A673 (cell line): ENCODE measurements at places on chromosomes 16 and 17. TPM values are rescaled to one million over a fixed set of nuclear protein-coding genes. Genes with fewer than 3 reads are reported as not detected.

Gene PLLP
- 1.1 and 1.5 TPM in 2 replicates for total RNA-seq

Gene BICDL2
- not detected in 2 replicates for total RNA-seq

Gene PRR29
- total RNA-seq: 0.37 TPM in 1 of 2 replicates, not detected in the other

Gene KRT27
- not detected in 2 replicates for total RNA-seq

Gene MARVELD3
- 1.4 and 1.5 TPM in 2 replicates for total RNA-seq

Gene GINS2
- 70.5 and 71.9 TPM in 2 replicates for total RNA-seq

Gene NGFR
- total RNA-seq: 39.6 and 60.6 TPM in 2 replicates

Gene LITAFD
- total RNA-seq: not detected in 2 replicates

Gene TPSD1
- 1.7 and 2.3 TPM in 2 replicates for total RNA-seq

Gene CDK3
- 8.5 and 10.0 TPM in 2 replicates for total RNA-seq

GRCh38 chr17:38403491-38403890, 24.8 kb upstream of the ARHGAP23 start:
- DNase-seq: no peak

- peak; percentile 94 for DNase-seq
These were observed 46.3 kb downstream of the DNAH9 start for GRCh38 chr17:11644265-11645212.

GRCh38 chr17:45222289-45222995, 757 bp downstream of the FMNL1 start:
- DNase-seq: no peak

DNA sequence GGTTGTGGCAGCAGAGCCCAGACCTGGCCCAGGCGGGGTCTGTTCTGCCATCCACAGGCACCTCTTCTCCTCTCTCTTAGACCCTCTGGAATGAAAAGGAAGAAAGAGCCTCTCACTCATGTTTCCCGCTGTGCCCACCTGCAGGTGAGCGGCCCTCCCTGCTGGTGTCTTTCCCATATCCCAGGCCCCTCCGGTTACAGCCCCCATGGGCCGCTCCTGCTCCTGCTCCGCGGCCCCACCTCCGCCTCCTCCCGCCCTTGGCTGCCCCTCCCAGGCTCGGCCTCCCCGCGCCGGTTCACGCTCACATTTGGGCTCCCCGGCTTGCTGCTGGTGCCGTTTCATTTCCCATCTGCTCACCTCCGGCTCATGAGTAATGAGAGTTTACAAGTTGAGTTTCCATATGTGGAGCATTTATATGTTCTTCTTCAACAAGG, 98.7 kb upstream of the SDK2 start:
- no peak for DNase-seq

- no peak for DNase-seq
These were observed 1.6 kb upstream of the SEZ6 start for GRCh38 chr17:29007456-29007855.

- DNase-seq: no peak
These were observed 8.5 kb upstream of the TMEM92 start for GRCh38 chr17:50265690-50266315.

- DNase-seq: peak; percentile 24
These were observed 16.3 kb upstream of the CBFA2T3 start for GRCh38 chr16:88993166-88993761.

- DNase-seq: peak; percentile 55
These were observed 11.6 kb downstream of the ACLY start for GRCh38 chr17:41907185-41907556.

- no peak for DNase-seq
These were observed 8.5 kb downstream of the G6PC1 start for GRCh38 chr17:42908872-42909700.

DNA sequence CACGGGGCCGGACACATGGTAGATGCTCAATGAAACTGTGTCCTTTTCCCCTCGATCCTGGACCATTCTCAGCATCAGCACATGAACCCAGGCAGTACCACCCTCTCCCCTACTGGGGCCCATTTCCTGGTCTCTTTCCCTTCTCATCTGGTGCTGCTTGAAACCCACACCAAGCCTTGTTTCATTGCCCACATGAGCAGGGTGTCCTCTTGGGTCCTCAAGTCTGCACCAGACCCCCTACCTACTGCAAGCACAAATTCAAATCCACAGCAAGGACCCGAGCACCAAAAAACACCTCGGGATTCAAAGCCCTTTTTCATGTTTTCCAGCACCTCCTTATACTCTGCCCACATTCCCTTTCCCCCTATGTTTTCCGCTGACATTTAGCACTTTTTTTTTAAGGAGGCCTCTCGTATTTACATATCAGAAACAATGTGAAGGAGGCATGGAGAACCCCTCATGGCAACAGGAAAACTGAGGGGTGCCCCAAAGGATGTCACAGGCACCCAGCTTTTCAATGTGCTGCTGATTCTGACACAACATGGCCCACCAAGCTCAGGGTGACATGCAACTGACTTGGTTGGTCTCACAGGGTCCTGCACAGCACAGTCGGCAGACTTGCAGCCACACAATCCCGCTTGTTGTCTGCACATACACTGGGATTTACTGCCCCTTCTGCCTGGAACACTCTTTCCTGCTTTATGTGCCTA, 4.6 kb upstream of the CCL1 start:
- no peak for DNase-seq

- DNase-seq: no peak
These were observed 403.5 kb upstream of the HSBP1 start for GRCh38 chr16:83404261-83404660.

DNA sequence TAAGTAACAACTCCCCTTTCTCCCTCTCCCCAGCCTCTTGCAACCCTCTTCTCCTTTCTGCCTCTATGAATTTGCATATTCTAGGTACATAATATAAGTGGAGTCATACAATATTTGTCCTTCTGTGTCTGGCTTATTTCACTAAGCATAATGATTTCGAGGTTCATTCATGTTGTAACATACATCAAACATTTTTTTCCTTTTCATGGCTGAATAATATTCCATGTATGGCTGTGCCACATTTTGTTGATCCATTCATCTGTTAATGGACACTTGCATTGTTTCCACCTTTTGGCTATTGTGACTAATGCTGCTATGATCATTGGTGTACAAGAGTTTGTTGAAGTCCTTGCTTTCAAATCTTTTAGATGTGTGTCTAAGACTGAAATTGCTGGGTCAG, 17.6 kb upstream of the FA2H start:
- DNase-seq: no peak

- DNase-seq: no peak
These were observed 25.0 kb downstream of the NXN start for GRCh38 chr17:954431-955164.

DNA sequence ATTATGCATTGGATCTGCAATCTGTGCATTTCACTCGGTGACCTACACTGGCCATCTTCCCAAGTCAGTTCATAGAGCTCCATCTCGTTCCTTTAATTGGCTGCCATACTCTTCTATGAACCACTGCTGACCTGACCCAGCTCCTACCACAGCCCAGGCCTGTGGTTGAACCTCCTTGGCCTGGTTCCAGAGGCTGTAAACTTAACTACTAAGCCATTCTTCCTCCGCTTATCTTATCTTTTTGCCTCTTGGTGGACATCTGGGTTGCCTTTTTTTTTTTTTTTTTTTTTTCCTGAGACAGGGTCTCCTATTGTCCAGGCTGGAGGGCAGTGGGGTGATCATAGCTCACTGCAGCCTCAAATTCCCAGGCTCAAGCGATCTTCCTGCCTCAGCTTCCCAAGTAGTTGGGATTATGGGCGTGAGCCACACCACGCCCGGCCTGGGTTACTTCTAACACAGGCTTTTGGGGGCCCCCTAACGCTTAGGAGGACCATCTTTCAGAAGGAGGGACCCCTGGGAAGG, 18.3 kb downstream of the COQ7 start:
- no peak for DNase-seq

GRCh38 chr17:14940938-14941265, 324.2 kb downstream of the PMP22 start:
- DNase-seq: no peak

GRCh38 chr16:86112178-86112577, 213.2 kb downstream of the IRF8 start:
- DNase-seq: no peak

DNA sequence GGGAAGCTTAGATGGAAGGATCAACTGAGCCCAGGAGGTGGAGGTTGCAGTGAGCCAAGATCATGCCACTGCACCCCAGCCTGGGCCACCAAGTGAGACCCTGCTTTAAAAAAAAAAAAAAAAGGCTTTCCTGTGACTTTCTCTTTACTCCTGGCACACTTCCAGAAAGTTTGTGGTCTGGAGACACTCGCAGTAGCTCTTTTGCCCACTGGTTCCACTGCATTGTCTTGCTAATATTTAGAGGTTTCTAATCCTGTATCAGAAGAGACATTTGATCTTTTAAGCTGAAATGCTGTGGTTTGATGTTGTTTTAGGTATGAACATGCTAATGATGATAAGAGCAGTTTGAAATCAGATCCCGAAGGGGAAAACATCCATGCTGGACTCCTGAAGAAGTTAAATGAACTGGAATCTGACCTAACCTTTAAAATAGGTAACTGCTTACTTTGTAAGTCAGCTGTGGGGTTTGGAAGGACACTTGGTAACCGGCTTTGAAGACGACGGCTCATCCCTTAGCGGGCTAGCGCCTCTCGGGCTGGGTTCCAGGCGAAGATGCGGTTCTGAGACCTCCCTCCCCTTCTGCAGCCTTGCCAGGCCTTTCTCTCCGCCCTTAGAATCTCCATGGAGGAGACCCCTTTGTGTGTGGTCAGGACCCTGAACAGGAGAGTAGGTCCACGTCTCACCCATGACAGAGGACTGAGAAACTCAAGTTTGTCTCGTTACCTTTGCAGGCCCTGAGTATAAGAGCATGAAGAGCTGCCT, 23.1 kb downstream of the NTAN1 start:
- DNase-seq: peak; percentile 53

GRCh38 chr16:85174871-85175723, 62.8 kb upstream of the CIBAR2 start:
- DNase-seq: peak; percentile 76

DNA sequence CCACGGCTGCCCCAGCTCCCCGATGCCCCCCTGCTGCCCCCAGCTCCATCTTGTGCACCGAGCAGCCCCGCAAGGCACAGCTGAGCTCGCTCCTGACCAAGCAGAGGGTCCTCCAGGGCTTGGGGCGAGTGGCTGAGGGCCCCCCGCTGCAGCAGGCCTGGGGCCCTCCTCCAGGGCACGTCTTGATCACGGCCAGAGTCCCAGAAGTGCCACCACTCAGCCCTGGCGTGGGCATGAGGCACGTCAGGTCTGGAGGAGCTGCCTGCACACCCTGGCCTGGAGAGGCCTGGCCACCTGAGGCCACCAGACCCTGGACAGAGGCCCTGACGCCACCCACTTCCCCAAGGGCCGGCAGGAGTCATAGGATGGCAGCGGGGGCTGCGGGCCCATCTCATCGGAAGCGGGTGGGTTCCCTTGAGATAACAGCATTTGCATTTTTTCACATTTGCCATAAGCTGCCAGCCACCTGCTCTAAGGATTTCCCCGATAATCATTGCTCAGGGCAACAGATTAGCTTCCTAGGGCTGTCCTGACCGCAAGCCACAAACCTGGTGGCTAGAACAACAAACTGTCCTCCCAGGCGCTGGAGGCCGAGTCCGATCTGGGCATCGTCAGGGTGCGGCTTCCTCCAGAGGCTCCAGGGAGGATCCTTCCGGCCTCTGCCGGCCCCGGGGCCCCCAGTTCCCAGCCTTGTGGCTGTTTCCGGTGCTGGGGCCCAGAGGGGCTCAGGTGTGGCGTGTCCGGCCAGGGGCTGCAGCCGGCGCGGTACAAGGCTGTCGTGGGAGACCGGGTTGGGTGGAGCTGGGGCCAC, 23.9 kb upstream of the C1QTNF8 start:
- no peak for DNase-seq

- DNase-seq: no peak
These were observed 21.0 kb upstream of the AGRP start for GRCh38 chr16:67504031-67505021.

DNA sequence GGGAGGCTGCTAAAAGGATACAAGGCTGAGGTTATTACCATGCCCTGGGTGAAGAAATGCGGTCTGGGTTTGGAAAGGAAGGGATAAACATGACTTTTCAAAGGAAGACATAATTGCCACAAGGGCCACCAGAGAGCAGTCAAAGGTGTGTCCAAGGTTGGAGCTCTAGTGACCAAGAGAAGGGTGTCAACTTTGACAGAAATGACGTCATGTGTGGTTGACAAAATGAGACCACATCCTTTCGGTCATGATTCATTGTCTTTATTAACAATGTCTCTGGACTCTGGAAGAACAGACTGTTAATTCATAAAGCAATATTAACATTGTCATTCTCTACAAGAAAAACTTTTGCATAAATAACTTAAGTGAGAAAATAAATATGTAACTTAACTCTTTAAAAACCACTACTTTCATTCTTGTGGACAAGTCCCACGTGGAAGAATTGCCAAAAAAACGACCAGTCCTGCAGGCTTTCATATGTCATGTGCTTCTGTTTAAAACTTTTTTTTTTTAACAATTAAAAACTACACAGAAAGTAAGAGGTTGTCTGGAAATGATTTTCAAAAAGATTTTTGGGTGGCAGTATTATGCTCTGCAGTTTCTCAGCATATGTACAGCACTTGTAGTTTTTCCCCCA, 5.0 kb downstream of the SOST start:
- DNase-seq: no peak

DNA sequence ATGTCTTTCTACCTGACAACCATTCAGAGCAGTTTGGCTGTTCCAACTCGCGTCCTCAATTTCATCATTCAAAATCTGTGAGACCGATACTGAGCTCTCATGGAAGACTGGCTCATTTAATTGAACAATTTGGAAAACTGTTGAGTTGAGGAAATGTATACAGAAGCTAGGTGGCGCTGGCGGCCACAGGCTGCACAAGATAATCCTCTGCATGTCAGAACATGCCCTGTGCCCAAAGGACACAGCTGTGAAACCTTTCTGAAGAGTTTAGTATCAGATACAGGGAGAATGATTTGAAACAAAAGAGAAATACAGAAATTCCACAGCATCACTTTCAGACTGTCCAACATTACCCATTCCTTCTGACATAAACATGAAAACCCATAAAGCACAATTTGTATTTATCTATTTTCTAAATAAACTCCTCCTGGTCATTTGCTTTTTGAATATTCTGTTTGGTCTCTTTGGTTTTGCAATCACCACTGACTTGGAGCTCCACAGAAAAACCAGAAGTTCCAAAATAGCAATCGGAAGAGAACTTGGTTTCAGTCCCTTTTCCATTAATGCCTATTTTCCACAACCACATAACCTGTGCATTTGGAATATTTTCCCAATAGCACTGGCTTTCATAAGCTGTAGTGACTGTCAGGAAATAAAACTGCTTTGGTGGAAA, 192.8 kb downstream of the MAP2K6 start:
- DNase-seq: peak; percentile 77

GRCh38 chr17:4332296-4332970, 34.0 kb downstream of the UBE2G1 start:
- no peak for DNase-seq

- DNase-seq: no peak
These were observed 155.7 kb upstream of the C17orf78 start for GRCh38 chr17:37219876-37220606.

- DNase-seq: no peak
These were observed 90.7 kb downstream of the SHISA9 start for GRCh38 chr16:12992066-12992465.
